ENCODE measurements at places on chromosomes 6 and 20.

GRCh38 chr6:65055545-65055944 lies 651.5 kb downstream of the EYS start:
- DNase-seq: no peak

GRCh38 chr20:49938173-49939163 lies 2.3 kb downstream of the RNF114 start:
- DNase-seq: peak; percentile 34

DNA sequence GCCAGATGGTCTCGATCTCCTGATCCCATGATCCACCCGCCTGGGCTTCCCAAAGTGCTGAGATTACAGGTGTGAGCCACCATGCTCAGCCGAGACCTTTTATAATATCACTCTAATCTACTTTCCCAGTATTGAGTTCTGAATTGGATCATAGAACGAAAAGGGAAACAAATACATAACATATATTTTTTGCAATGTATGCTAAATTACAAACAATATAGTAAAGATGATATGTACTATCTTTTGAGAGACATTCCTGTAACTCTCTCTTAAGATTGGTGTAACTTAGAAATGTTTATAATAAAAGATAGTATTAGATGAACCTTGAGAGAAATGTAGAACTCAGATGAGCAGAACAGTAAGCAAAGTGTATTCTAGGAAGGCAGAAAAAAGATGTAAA lies 129.2 kb upstream of the TENT5A start:
- no peak for DNase-seq

GRCh38 chr20:37288091-37288490 lies 1.4 kb upstream of the MANBAL start:
- no peak for DNase-seq

GRCh38 chr6:73547036-73547435 lies 26.2 kb upstream of the EEF1A1 start:
- no peak for DNase-seq

DNA sequence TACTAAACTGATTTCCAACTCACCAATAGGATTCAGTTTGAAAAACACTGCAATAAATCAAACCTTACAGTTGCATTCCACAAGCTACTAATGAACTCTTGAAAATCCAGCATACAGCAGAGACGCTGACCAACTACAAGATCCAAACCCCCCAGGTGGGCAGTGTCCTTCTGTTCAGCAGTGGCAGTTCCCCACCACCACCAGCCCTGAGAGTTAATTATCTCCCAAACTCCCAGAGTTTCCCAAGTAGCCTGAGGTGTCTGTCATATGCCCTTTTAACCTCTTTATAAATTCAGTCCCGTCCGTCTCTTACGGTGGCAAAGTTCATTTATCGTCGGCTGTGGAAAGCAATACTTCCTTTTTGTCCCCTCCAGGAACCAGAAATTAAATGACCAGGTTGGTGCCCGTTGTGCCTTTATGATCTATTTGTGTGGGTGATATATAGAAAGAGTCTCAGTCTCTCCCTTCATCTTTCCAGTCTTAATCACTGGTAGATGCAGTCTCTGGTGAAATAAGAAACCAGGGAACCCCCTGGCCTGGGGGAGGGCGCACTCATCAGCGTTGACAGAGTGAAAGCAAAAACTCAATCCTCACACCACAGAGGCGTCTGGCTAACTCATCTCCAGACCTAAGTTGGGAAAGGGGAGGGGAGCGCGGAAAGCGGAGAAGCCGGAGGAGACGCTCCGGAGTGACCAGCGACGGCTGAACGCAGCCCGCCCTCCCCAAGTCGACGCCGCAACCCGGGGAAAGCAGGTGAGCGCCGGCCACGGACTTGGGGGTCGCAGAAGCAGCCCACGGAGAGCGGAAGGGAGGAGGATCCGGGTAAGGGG lies 717 bp downstream of the MRPL14 start:
- no peak for DNase-seq

DNA sequence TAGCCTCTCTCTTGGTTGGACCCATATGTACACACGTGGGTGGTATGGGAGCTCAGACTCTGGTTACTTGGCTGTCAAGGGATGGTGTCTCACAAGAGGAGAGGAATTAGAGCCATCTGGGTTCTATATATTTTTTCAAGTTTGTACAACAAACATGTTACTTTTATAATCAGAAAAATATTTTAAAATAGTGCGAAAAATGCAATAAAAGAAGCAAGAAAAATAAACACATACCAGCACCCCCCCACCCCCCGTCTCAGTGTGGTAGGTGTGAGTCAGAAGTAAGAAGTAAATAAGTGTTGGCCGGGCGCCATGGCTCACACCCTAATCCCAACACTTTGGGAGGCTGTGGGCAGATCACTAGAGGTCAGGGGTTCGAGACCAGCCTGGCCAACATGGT lies 2.1 kb upstream of the TIAM2 start:
- no peak for DNase-seq

DNA sequence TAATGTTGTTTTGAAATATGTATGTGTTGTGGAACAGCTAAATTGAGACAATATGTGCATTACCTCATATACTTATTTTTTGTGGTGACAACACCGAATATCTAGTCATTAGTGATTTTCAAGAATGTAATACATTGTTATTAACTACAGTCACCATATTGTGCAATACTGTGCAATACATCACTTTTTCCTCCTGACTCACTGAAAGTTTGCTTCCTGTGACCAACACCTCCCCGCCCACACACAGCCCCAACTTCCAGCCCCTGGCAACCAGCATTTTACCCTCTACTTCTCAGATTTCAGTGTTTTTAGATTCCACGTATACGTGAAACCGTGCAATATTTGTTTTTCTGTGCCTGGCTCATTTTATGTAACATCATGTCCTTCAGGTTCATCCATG lies 627.9 kb downstream of the PRKN start:
- DNase-seq: no peak

- no peak for DNase-seq
Observed at GRCh38 chr6:106182455-106182854, 96.3 kb downstream of the PRDM1 start.

GRCh38 chr6:26183581-26184366 lies 96.5 kb downstream of the HFE start:
- peak; percentile 58 for DNase-seq

GRCh38 chr20:24831232-24831631 lies 117.8 kb upstream of the CST7 start:
- DNase-seq: no peak

GRCh38 chr6:152129691-152130151 lies 322.2 kb downstream of the ESR1 start:
- no peak for DNase-seq

GRCh38 chr6:163422550-163422949 lies 8.0 kb downstream of the QKI start:
- DNase-seq: no peak

DNA sequence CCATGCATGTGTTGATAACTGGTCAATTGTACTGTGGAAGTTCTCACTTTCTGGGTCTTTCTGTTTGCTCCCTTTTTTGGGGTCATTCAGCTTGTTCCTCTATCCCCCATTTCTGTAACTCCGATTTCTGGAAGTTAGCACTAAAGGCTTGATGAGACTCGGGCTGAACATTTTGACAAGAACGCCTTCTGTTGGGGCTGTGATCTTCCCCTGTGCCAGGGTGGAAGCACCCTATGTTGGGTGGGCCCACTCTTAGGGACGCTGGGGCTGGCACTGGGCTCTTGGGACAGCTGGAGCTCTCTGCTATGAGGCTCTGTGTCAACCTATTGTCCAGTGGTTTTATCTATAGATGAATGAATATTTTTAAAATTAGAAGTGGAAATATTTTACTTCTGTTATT lies 60.1 kb upstream of the FRMD1 start:
- no peak for DNase-seq

DNA sequence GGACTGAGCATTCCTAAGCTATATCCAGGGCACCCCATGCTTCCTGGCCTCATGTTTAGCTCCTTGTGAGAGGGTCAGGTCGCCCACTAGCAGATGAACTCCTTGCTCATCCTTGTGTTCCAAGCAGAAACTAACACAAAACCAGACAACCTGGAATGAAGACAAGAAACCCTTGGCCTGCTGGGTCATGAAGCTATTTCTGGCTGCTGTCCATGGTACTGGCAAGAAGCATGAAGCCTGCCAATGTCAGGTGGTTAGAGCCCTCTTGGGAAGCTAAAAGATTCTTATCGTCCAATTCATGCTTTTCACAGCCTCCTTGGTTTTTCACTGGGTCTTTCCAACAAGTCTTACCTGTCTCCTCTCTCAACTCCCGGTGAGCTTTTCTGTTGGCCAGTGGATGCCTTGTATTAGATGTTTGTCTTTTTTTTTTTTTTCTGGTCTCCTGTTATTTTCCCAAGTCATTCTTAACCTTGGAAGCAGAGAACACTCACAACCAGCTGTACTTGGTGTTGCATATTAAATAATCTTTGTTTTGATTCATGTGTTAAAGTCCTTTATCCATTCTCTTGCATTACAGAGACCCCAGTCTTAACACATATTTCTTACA lies 180.3 kb downstream of the ANKRD60 start:
- no peak for DNase-seq

DNA sequence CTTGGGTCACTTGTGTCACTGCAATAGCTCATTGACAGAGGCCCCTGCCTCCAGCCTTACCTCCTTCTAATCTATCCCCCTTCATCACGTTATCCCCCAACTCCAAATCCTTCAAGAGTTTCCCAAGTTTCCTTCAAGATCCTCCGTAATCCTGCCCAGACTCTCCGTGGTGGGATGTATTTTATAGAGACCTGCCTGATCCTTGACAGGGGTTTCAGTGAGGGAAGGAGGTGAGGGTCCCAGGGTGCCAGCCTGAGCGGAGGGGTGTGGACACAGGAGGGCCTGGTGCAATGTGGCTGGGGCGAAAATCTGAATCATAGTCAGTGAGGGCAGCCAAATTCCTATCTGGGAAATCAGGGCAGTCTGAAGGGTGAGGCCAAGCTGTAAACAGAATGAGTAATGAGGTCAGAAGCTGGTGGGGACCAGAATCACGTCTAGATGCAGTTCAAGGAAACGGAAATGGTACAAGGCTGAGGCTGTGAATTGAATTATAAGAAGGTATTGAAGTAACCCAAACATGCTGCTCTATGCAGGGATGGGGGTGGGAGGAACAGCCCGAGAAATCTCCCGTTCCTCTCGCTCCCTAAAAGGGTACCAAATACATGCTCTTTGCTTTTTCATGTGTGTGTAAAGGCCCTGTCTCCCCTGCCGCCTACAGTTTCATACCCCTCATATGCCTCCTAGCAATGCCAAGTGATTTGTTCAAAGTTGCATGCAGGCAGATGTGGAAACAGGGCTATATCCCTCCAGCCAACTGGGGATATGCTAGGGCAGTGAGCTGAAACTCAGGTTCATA lies 35.4 kb upstream of the PIM1 start:
- DNase-seq: peak; percentile 18

GRCh38 chr20:9122571-9122970 lies 53.7 kb downstream of the PLCB4 start:
- DNase-seq: no peak

GRCh38 chr20:24657196-24657595 lies 187.8 kb downstream of the SYNDIG1 start:
- DNase-seq: no peak

DNA sequence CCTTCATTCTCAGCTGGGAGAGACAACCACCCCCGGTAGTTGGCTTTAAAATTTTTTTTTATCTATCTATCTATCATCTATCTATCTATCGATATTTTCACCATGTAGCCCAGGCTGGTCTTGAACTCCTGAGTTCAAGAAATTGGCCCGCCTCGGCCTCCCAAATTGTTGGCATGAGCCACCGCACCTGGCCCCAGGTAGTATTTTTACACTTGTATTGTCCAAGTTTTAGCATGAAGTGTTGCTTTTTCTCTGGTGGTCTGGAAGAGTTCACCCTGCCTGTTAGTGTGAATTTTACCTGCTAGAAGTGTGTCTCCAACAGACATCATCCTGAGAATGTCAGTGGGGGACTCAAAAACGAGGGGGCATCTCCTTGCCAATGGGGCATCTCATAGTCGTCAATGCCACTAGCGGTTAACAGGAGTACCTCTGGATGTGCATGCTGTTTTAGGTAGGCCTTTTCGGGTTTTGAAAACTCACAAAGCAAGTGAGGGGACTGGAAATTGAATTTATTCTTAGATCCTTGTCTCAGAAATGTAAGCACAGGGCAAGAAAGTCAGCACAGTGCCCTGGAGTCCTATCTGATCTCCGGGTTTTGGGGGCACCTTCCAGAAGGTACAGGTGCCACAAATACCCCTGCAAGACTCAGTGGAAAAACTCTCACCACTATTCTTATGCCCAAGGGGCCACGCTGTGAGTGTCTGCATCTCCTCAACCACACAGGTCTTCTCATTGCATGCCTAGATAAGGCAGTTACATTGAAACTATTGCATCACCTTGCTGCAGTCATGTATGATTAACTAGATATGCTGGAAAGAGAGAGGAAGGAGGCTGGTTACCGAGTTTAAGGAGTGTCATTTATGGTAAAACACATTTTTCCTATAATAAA lies 37.1 kb downstream of the TNFAIP3 start:
- DNase-seq: no peak

- DNase-seq: no peak
Observed at GRCh38 chr6:8149350-8149749, 47.0 kb upstream of the EEF1E1 start.

DNA sequence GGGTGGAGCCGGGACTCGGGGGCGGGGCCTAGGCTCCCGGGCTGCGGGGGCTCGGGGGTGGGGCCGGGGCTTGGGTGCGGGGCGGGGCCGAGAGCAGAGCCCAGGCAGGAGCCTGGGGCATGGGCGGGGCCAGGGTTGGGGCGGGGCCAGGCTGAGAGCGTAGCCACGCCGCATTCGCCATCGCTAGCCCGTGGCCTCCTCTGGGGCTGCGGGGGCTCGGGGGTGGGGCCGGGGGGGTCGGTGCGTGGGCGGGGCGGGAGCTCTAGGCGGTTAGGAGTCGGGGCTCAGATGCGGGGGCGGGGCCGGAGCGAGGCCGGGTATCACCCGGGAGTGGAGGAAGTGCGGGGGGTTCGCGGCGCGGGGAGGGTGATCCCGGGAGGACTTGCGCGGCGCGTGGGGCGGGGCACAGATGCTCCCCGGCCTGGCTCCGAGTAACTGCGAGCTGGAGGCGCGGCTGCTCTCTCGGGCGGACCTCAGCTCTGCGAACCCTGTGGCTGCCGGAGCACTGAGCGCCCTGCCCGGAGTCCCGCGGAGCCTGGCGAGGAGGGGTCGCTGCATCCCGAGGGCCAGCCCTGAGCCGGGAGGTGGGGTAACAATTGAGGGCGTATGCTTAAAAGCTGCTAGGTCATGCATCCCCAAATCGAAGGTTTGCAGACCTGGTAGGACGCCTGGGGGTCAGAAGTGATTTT lies 434 bp upstream of the ECI2 start:
- peak; percentile 96 for DNase-seq

GRCh38 chr6:82957171-82957867 lies 108.3 kb downstream of the UBE3D start:
- no peak for DNase-seq
